GM13977 (cell line): ENCODE measurements at places on chromosomes 6 and 20.

GRCh38 chr20:35002426-35003210, 47.0 kb downstream of the MYH7B start:
- DNase-seq: no peak

DNA sequence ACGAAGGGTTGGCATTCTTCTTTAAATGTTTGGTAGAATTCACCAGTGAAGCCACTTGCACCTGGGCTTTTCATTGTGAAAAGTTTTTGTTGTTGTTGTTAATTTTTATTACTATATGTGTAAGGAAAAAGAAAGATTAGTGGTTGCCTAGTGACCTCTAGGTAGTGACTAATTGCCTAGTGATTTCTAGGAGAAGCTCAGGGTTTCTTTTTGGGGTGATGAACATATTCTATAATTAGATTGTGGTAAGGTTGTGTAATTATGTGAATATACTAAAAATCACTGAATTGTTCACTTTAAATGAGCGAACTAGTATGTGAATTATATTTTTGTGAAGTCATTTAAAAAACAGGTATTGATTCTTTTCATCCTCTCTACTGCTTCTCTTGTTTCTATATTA, 123.8 kb upstream of the TMEM170B start:
- no peak for DNase-seq

DNA sequence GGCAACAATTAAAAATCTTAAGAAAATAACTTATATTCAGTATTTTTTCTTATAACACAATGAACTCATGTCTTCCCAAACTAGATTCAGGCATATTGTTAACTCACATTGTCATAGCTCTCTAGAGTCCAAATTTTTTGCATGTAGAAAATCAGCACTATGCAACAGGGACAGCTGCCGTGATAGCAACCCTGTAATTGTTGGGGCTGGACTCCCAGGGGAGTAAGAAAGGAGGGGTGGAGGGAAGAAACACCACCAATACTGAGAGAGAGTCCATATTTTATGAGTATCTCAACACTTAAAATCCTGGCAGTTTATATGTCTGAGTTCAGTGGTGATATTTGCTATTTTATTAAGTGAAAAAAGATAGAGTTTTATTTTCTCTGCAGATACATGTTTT, 89.6 kb upstream of the HS3ST5 start:
- DNase-seq: no peak

GRCh38 chr6:24646771-24647170, 780 bp upstream of the KIAA0319 start:
- DNase-seq: no peak

- no peak for DNase-seq
Observed at GRCh38 chr20:51284176-51284575, 258.3 kb downstream of the NFATC2 start.

DNA sequence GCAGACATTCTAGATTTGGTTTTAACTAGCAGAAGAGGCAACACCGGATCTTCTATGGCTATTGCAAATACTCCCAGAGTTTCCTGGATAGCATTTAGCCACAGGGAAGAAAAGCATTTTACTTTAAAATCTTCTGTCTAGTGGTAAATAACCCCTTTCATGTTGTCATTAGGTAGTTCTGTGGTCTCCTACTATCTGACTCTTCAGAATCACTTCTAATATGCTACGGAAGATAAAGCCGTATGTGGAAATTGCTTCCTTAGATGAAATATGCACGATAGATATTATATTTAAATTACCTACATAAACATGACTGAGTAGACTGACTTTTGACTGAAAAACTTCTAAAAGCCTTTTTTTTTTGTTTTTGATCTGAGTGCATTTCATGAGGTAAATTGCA, 759 bp downstream of the CRISP3 start:
- DNase-seq: no peak

DNA sequence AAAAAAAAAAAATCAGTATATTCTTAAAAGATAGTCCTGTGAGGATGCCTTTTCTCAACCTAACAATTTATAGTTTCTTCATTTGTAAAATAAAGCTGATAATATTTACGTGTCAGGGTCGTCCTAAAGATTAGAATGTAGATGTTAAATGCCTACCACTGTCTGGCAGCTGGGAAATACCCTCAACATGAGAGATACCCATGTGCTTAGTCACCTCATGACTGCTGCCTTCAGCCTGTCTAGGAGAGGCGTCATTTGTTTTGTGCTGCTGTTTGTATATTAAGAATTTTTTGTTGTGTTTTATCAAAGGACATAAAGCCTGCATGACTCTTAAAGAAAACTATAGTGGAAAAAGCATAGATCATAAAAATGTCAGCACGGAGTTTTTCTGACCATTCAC, 9.5 kb downstream of the FAM120B start:
- DNase-seq: no peak

- peak; percentile 78 for DNase-seq
Observed at GRCh38 chr6:87473419-87473903, 687 bp downstream of the SLC35A1 start.

DNA sequence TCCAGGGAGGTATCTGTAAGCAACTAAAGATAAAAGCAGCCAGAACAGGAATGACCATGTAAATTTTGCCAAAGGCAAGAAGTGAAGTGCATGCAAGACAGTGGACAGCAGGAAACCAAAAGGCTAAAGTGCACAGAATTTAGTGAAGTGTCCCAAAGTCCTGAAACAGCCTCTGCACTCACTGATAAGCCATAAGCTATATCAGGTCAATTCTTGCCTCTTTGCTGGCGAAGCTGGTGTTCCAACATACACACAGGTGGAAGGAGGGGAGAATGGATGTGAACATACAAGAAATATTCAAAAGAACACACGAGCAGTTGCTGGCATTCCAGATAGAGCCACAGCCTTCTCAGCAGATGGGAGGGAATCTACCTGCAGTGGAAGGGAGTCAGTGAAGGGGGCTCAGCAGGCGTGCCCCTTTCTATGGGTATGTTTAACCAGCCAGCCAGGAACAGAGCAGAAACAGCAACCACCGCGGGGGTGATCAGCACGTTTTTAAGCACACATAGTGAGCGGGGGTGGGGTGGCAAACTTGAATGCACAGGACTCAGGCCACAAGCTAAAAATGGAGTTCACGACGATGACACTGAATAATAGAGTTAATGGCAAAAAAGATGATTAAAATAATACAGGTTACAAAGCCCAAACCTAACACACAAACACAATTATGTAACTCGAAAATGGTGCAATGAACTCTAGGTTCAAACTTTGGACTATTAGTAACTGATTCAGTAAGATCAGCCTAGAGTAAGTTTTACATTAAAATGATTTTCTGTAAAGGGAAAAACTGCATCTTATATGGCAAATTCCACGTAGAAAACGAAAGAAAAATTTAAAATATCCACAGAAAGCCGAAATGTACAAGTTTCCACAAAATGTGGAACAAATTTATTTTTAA, 1.2 kb downstream of the ECI2 start:
- DNase-seq: no peak

GRCh38 chr6:167791091-167791779, 35.5 kb upstream of the AFDN start:
- no peak for DNase-seq

GRCh38 chr6:15023448-15023847, 222.4 kb upstream of the JARID2 start:
- DNase-seq: peak; percentile 76

- DNase-seq: no peak
Observed at GRCh38 chr6:87498048-87498447, 25.3 kb downstream of the SLC35A1 start.

- no peak for DNase-seq
Observed at GRCh38 chr6:89775150-89775549, 44.4 kb downstream of the MDN1 start.

- no peak for DNase-seq
Observed at GRCh38 chr6:167569041-167569805, 244.3 kb downstream of the TTLL2 start.

GRCh38 chr6:87551799-87552198, 38.0 kb downstream of the RARS2 start:
- no peak for DNase-seq

DNA sequence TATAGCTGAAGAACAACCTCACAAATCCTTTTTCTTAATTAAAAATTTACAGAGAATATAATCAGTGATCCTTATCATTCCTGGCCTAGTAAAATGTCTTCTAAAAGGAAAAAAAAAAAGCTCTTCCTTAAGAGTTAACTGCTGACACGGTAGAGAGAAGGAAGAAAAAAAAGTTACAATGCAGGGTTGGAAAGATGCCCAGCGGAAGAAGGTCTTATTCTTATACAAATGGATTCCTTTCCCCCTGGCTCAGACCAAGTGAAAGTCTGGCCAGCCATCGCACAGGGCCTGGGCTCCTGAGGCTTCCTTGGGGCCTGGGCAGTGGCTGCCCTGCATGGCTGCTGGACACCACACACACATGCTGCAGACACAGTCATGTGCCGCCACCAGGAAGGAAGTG, 688.6 kb downstream of the TENT5A start:
- DNase-seq: no peak

- DNase-seq: no peak
Observed at GRCh38 chr20:48608756-48609155, 219.0 kb downstream of the PREX1 start.

- no peak for DNase-seq
Observed at GRCh38 chr6:3222506-3223038, 4.9 kb downstream of the TUBB2B start.

GRCh38 chr6:77034161-77034560, 429.1 kb downstream of the HTR1B start:
- no peak for DNase-seq

DNA sequence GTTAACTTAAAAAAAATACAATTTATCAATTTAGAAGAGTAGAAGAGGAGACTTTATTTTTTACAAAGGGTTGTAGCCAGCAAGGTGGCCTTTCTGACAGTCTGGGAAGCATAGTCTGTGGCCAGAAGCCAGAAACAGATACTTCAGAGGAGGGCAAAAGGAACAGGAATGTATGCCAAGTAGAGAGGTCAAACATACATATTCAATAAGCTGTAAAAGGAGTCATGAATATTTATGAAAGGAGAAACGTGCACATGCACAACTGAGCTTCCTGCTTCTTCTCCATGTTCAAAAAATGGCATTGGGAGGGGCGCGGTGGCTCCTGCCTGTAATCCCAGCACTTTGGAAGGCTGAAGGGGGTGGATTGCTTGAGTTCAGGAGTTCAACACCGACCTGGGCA, 43.9 kb upstream of the FAM184A start:
- no peak for DNase-seq

DNA sequence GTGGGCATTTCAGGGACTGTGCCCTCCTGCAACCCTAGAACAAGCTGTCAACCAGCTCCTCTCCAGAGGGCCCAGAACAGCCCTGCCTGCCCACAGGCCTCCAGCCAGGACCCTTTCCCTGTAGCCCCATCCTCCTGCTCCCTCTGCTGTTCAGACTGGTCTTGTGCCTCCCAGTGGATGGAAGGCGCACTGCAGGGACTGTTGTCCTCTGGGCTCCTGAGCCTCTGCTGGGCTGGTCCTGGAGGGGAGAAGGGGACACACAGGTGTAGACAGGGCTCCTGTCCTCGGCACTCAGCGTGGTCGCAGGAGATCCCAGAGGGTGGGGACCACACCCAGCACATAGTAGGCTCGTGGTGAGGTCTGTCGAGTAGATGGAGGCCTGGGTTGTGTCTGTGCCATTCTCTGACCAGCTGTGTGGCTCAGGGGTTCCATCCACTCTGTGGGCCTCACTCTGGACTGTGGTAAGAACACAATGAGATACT, 11.5 kb downstream of the ITPR3 start:
- peak; percentile 78 for DNase-seq

DNA sequence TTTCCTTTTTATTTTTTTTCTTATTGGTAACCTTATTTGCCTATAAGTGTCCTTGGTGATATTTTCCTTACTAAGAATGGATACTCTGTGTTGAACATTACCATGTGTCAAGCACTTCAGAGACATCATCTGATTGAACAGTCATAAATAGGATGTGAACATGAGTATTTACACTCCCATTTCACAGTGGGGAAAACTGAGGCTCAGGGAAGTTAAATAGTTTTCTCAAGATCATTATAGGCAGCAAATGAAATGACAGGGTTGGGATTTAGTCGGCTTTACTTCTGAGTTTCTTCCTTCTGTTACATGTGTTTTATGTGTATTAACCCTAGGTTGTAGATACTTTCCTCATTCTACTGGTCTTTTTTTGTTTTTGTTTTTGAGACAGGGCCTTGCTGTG, 35.3 kb downstream of the TPX2 start:
- DNase-seq: no peak

DNA sequence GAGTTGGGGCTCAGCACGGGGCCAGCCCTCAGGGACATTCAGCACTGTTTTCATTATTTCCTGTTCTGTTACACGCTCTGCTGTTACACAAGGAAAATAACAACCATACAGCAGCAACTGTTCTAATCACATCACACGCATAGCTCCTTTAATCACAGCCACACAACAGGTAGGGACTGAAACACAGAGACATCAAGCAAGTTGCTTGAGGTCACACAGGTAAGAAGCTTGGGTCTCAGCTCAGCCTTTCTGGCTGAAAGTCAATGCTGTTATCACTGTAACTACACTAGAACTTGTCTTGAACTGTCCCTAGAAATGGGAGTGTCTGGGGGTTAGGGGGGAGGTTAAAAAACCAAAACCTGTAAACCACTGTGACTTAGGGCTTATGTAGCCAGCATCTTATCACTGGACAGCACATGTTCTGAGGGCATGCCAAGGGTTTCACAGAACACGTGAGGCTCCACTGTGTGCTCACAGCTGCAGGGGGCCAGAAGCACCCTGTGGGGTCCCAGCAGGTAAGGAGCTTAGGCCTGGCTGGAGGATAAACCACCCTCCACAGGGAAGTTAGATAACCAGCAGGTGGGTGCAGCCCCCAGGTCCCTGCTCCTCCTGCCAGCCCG, 146.0 kb downstream of the EYA2 start:
- DNase-seq: no peak
